Activated CD8-positive, alpha-beta T cell treated with anti-CD3 and anti-CD28 coated beads, Interleukin-2, amount 10 ng/mL, durations not matched to agents 7 days and 5 days (primary cell): ENCODE measurements at places on chromosomes 3 and 15. TPM values are rescaled to one million over a fixed set of nuclear protein-coding genes. Genes with fewer than 3 reads are reported as not detected.

The INSYN1 gene
- not detected for total RNA-seq

The SLC2A2 gene
- not detected for total RNA-seq

The MKRN2OS gene
- not detected for total RNA-seq

The HOMER2 gene
- total RNA-seq = 12.0 TPM

The ZDHHC19 gene
- not detected for total RNA-seq

The PLEKHO2 gene
- total RNA-seq = 26.4 TPM

The GRM7 gene
- not detected for total RNA-seq

The GP9 gene
- not detected for total RNA-seq

The MAN2A2 gene
- total RNA-seq = 97.7 TPM

The OSTN gene
- not detected for total RNA-seq

The CYP1A2 gene
- not detected for total RNA-seq

The IL5RA gene
- not detected for total RNA-seq

The TRPM1 gene
- total RNA-seq = not detected

The KBTBD13 gene
- total RNA-seq = not detected

The ZNF592 gene
- total RNA-seq = 36.6 TPM

The LNP1 gene
- 1.4 TPM for total RNA-seq

The RNF123 gene
- total RNA-seq = 36.3 TPM

The ESYT3 gene
- total RNA-seq = 0.18 TPM

The YEATS2 gene
- total RNA-seq = 52.6 TPM

The RLBP1 gene
- not detected for total RNA-seq

The ROPN1 gene
- not detected for total RNA-seq

The TMEM212 gene
- total RNA-seq = not detected

The CHRNA5 gene
- 2.7 TPM for total RNA-seq

The RETNLB gene
- total RNA-seq = not detected

The ARGFX gene
- total RNA-seq = not detected

The CSPG5 gene
- 0.37 TPM for total RNA-seq

The C3orf85 gene
- not detected for total RNA-seq

The CIP2A gene
- 64.3 TPM for total RNA-seq

The C2CD4A gene
- not detected for total RNA-seq

The BFSP2 gene
- total RNA-seq = 0.42 TPM

The ADGRG7 gene
- total RNA-seq = 27.0 TPM
